Activated naive CD4-positive, alpha-beta T cell treated with anti-CD3 and anti-CD28 coated beads, Interleukin-2, amount 50 U/mL, for 72 hours (primary cell): ENCODE measurements at places on chromosomes 12 and 14. TPM values are rescaled to one million over a fixed set of nuclear protein-coding genes. Genes with fewer than 3 reads are reported as not detected.

FGF6 gene
- not detected for total RNA-seq

SIX4 gene
- 0.21 TPM for total RNA-seq

NTN4 gene
- total RNA-seq: not detected

TBC1D30 gene
- total RNA-seq: 0.41 TPM

LPAR5 gene
- 2.8 TPM for total RNA-seq

LUM gene
- total RNA-seq: not detected

FNTB gene
- total RNA-seq: 30.9 TPM

PPP4R4 gene
- 8.7 TPM for total RNA-seq

A2M gene
- 0.14 TPM for total RNA-seq

GSG1 gene
- total RNA-seq: not detected

KRT2 gene
- total RNA-seq: not detected

LTBR gene
- 2.0 TPM for total RNA-seq

TUNAR gene
- total RNA-seq: not detected

NPAS3 gene
- total RNA-seq: not detected

LTB4R gene
- 15.8 TPM for total RNA-seq

CDCA3 gene
- 147 TPM for total RNA-seq

HHIPL1 gene
- total RNA-seq: 0.32 TPM

KLRK1 gene
- 2.8 TPM for total RNA-seq

MUCL1 gene
- total RNA-seq: 0.82 TPM

DPY19L2 gene
- not detected for total RNA-seq

KITLG gene
- total RNA-seq: not detected

SMCO2 gene
- total RNA-seq: 0.37 TPM

CLEC4C gene
- total RNA-seq: not detected

CCDC184 gene
- total RNA-seq: 0.25 TPM

ABHD12B gene
- not detected for total RNA-seq

GPR65 gene
- total RNA-seq: 15.2 TPM

KRT82 gene
- not detected for total RNA-seq

PLEKHD1 gene
- 0.05 TPM for total RNA-seq

SOX5 gene
- total RNA-seq: not detected

GPRC5D gene
- total RNA-seq: not detected

DTX3 gene
- total RNA-seq: 33.5 TPM

ASCL4 gene
- total RNA-seq: not detected

PRKAB1 gene
- total RNA-seq: 18.2 TPM

CD163L1 gene
- not detected for total RNA-seq

IAPP gene
- total RNA-seq: not detected

ASIC1 gene
- total RNA-seq: 2.8 TPM

RFLNA gene
- total RNA-seq: not detected

IFT81 gene
- 3.9 TPM for total RNA-seq

HCFC2 gene
- 6.9 TPM for total RNA-seq

HCAR2 gene
- not detected for total RNA-seq

POLE2 gene
- 47.6 TPM for total RNA-seq

DACT1 gene
- total RNA-seq: 1.7 TPM

CNTN1 gene
- total RNA-seq: not detected

KMT2D gene
- 67.7 TPM for total RNA-seq

ANKRD33 gene
- total RNA-seq: not detected

DNAJC22 gene
- 0.06 TPM for total RNA-seq

GABARAPL1 gene
- 3.6 TPM for total RNA-seq

CLEC9A gene
- not detected for total RNA-seq

GLT8D2 gene
- total RNA-seq: 0.25 TPM

LRRC10 gene
- total RNA-seq: not detected

RERGL gene
- not detected for total RNA-seq

DHH gene
- 0.19 TPM for total RNA-seq

C3AR1 gene
- total RNA-seq: 0.54 TPM

KRT4 gene
- total RNA-seq: not detected

FANCM gene
- total RNA-seq: 17.5 TPM

EGLN3 gene
- total RNA-seq: 8.3 TPM

RNASE3 gene
- total RNA-seq: not detected

ASB2 gene
- 12.9 TPM for total RNA-seq
